Esophagus squamous epithelium (tissue), 5 donors: ENCODE measurements at places on chromosomes 11 and 22.

DNA sequence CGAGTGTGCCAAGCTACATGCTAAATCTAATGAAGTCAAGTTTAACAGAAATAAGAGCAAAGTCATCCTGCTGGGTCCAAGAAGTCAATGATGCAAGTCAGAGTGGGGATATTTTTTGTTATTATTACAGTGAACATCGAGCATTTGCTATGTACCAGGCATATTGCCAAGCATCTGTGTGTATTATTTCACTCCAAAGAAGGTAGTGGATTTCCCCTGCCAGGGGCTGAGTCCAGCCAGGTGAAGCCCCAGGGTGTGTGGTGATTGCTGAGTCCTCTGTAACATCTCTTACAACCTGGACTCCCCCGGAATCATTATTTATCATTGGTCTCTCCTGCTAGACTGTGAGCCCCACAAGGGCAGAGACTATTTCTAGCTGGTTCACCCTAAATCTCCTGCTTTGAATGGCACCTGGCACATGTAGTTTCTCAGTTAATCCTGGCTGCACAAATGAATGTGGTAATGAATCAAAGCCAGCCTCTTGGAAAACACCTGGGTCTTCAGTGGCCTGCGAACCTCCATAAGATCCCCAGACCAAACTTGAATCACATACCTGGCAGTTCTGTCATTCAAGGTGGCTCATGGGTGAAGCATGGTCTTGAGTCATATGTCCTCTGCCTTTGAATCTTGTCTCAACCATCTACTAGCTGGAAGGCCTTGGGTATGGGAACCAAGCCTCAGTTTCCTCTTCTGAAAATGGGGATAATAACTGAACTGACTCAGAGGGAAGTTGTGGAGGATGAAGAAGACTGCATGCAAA, 549.2 kb downstream of the MIAT start:
- no peak for DNase-seq

DNA sequence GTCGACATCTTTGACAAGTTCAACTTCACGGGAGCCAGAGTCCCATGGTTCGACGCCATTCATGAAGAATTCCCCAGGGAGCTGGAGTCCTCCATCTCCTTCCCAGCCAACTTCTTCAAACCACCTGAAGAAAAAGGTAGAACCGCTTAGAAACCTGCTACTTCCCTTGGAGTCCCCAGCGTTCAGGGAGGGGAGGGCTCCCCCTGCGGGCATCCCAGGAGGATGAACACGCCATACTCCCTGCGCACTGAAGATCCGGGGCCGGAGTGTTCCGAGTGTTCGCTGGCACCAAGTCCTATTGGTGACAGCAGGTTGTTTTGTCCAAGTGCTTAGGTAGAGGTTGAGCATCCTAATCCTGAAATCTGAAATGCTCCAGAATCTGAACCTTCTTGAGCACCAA, 51.7 kb upstream of the PRODH start:
- DNase-seq, result no peak

DNA sequence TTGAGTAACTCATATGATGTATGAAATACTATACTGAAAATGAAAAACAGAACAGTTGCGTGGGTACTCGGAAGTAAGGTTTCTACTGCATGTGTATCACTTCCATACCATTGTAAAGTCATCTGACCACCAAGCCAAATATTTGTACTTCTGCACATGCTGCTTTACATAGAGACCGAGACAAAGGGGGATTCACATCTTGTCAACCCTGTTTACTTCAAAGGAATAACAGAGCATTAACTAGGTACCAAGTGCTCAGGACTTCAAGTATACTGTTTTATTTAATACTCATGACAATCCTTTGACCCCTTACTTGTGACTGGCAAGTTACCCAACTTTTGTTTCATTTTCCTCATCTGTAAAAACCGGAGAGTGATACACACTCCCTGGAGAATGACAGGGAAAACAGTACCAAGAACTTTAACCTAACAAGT, 9.9 kb downstream of the MAPK1 start:
- DNase-seq, result no peak

GRCh38 chr11:94060401-94060800, 39.2 kb downstream of the HEPHL1 start:
- no peak for DNase-seq

DNA sequence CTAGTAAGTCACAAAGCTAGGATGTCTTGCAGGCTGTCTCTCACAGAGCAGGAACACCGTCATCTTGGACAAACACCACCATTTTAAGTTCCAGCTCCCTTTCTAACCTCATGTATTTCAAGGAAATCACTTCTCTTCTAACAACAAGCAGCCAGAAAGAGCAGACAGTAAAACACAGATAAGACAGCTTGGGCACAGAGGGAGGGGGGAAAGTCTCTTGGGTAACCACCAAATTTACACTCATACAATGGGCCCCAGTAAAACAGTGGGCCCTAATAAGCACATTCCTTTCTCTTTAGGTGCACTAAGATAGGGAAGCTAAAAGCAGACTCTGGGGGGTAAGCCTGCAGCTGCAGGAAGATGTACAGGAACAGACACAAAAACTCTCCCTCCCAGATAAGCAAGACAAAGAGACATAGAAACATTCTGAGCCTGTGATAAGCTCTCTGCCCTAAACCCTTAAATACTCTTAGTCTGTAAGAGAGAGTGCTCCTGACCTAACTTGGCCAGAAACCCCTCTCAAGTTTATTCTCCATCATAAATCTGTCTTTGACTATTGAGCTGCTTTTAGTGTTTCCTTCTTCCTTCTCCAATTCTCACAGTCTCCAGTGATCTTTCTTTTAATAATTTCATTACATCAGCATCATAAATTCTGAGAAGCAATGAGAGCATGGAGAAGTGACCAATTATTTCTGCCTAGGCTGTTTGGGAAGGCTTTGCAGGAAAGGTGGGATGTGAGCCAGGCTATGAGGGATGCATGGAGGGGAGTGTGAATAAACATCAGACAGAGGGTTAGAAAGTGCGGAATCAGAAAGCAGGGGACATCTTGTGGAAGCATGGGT, 7.4 kb downstream of the OR10D3 start:
- no peak for DNase-seq

DNA sequence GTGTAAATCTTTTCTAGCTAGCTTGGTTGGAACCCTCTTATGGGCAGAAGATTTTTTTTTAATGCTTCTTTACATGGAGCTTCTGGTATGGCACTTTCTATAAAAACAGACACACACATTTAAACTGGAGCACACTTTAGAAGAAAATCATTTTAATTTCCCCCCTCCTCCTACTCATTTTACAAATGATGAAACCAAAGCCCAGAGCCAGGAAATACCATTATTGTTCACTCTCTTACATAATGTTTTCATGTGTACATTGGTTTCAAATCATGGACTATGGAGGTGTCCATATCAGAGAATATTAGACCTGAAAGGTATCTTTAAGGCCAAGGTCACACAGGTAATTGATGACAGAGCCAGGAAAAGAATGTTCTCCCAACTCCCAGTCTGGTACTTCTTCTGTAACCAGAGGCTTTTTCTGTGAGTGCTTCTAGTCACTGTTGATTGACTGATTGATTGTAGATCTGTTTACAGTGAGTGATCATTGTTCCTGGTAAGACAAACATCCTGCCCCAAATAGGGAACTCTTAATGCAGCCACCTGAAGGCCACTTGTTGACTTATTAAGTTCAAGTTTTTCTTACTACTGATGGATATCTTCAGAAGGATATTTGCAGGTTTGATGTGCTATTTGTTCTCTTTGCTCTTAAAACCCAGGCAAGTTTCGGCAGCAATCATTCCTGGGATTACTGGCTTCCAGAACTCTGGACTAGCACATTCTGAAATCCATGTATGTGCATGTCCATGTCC, 26.8 kb upstream of the ME3 start:
- no peak for DNase-seq

DNA sequence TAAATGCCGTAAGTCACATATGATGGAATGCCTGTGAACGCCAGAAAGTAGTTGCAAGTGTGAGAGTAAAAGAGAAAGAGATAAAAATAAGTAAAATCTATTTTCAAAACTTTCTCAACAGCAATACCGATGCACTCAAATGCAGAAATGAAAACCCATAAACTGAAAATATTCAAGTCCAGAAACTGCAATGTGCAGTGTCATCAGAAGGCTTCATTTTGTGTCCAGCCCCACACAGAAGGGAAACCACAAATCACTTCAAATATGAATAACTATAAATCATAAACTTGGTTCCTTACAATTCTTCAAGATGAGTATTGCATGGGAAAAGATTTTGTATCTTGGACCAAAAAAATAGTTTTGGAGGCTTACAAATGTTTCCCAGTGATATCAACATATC, 375.2 kb upstream of the ANO5 start:
- no peak for DNase-seq

DNA sequence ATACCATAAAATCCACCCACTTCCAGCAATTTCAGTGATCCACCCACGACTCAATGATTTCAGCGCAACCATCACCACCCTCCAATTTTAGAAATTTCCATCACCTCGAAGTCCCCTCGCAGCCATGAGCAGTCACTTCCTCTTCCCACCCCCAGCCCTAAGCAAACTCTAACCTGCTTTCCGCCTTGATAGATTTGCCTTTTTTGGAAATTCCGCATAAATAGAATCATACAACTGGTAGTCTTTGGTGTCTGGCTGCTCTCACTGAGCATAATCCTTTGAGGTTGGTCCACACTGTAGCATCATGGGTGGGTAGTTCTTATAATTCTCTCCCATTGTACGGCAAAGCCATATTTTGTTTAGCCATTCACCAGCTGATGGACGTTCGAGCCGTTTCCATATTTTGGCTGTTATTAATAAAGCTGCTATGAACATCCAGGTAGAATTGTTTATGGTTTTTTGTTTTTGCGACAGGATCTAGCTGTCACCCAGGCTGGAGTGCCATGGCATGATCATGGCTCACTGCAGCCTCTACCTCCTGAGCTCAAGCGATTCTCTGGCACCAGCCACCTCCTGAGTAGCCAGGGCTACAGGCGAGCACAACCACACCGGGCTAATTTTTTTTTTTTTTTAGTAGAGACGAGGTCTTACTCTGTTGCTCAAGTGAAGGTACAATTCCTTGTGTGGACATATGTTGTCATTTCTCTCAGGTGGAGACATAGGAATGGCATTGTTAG, 16.0 kb downstream of the PIM3 start:
- no peak for DNase-seq

DNA sequence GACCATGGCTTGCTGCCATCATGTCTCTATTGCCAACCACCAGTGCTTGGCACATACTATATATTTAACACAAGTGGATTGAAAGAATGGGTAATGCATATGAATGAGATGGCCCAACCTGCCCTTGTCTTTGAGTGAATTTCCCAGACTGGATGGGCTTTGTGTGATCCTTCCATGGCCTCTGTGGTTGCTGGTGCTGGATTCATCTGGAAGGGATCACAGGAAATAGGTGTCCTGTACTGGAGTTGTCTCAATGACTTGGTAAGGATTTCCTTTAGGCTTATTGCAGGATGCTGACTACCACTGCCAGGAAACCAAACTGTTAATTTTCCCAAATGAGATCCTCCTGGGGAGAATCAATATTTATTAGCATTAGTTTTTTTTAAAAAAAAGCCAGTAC, 328.6 kb downstream of the TMEM135 start:
- no peak for DNase-seq

GRCh38 chr11:66820381-66820780, 22.9 kb upstream of the RCE1 start:
- DNase-seq, result no peak

- DNase-seq, result no peak
Measured at GRCh38 chr11:86805873-86806310, 5.5 kb downstream of the PRSS23 start.

DNA sequence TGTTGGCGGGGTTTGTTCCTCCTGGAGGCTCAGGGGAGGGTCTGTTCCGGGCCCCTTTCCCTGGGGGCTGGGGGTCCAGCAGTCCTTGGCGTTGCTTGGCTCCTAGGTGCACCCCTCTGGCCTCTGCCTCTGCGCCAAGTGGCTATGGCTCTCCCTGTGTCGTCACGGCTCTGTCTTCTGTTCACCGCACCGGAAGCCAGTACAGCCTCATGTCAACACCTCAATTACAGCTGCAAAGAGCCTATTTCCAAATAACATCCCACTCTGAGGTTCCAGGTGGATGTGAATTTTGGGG, 64.8 kb downstream of the CELSR1 start:
- no peak for DNase-seq

- no peak for DNase-seq
Measured at GRCh38 chr11:111441443-111441842, 62.4 kb upstream of the POU2AF1 start.

DNA sequence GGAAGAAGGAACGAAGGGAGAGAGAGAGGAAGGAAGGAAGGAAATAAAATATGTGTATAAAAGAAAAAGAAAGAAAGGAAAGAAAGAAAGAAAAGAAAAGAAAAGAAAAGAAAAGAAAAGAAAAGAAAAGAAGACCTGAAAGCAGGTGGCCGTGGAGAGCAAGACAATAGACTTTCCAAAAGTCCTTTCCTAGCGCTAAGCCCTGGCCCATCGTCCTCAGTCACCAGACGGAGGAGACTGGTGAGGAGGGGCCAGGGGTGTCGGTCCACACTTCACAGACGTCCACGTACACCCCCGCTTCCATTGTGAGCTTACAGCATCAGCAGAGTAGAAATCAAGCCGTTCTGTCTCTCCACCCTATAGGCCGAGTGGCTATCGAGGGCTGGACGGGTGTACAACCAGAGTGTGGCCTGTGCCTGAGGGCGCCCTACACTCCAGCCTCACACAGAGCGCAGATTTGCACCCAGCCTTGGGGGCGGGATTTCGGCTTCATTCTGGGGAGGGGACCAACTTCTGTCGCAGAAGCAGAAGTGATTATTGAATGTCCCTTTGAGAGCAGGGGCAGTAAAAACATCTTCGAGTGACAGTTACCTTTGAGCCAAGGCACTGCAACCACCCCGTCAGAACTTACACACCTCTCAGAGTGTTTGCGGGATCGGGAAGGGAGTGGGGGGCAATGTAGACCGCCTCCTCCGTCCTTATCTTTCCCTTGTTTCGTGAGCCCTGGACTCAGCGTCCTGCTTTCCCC, 2.0 kb upstream of the BSX start:
- no peak for DNase-seq

- no peak for DNase-seq
Measured at GRCh38 chr22:26648528-26649388, 8.6 kb upstream of the MIAT start.

DNA sequence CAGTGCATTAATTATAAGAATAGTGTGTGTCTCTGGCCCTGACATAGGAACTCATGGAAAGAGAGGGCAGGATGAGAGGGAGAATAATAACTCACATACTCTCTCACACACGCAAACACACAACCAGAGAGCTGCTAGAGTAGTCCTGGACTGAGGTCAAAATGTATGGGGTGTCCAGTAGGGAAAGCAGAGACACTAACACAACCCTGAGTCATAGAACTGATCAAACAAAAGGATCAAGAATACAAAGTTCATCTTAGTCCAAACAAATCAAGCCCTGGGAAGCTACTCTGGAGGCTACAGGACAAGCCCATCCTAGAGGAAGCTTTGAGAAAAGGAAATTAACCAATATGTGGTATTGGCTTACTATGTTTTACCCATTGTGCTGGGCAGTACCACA, 178.5 kb upstream of the GUCY1A2 start:
- no peak for DNase-seq

DNA sequence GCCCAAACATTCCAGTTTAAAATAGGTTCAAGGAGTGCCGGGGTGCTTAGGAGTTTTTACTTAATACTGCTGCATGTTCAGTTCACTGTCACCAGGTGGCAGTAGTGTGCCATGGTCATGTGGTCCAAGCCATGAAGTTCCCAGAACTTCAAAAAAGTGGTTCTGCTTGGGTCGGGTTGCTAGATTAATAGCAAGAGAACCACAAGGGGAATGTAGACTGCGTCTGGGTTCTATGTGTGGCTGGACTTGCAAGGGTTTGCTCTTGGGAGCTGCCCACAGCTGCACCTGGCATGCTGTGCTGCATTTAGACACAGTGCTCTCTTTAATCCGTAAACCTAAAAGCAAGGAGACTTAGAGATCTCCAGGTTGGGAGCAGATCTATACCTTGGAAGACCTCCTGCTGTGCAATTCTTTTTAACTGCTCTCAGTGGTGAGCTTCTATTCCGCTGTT, 6.5 kb upstream of the SPON1 start:
- DNase-seq, result no peak
